ENCODE measurements at places on chromosomes 7 and 10.

DNA sequence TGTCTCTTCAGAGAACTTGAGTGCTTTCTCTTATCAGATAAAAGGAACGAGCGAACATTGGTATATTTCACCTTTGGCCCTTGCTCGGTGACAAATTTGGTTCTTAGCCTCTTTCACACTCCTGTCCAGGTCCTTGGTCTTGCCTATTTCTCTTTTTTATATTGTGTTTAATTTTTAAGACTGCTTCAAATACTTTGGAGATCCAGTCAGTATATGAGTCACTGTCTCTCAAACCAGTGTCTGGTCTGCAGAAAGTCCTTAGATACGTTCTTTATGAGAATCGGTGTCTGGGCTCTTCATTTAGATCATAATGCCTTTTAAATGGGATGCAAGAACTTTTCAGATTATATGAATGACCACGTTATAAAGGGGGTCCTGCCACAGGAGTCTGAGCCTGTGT lies 55.0 kb downstream of the PIK3AP1 start:
- DNase-seq, result peak; percentile 59

DNA sequence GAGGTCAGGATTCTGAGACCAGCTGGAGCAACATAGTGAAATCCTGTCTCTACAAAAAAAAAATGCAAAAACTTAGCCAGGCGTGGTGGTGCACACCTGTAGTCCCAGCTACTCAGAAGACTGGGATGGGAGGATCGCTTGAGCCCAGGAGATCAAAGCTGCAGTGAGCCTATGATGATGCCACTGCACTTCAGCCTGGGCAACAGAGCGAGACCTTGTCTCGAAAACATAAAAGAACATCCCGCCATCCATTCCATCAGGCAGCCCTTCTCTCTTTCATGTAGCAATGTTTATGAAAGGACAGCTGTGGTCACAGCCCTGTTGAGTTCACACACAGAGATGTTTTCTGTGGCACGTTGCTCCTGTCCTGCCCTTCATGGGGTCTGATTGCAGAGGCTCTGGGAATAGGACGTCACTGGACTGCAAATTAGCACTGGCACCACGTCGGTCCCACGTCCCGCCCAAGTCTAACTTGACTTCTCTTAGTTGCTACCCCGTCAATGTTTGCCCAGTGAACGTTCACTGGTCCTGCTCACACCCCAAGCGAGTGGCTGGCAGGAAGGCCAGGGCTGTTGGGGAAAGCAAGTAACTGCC lies 64.5 kb upstream of the MYL10 start:
- DNase-seq, result no peak

GRCh38 chr10:119498889-119499676 lies 43.4 kb downstream of the RGS10 start:
- peak; percentile 92 for DNase-seq

- peak; percentile 80 for DNase-seq
Measured at GRCh38 chr10:7354330-7355047, 56.3 kb downstream of the SFMBT2 start.

GRCh38 chr10:47056247-47056510 lies 145.0 kb downstream of the PTPN20 start:
- DNase-seq, result no peak

All from kidney tubule cell (primary cell).